ENCODE measurements at places on chromosomes 4 and X. TPM values are rescaled to one million over a fixed set of nuclear protein-coding genes. Genes with fewer than 3 reads are reported as not detected.

The GPC3 gene
- not detected for total RNA-seq

The HOPX gene
- total RNA-seq = 1.3 TPM

- DNase-seq = peak; percentile 24
These were observed 207.1 kb downstream of the SOWAHB start for GRCh38 chr4:76690906-76691275.

DNA sequence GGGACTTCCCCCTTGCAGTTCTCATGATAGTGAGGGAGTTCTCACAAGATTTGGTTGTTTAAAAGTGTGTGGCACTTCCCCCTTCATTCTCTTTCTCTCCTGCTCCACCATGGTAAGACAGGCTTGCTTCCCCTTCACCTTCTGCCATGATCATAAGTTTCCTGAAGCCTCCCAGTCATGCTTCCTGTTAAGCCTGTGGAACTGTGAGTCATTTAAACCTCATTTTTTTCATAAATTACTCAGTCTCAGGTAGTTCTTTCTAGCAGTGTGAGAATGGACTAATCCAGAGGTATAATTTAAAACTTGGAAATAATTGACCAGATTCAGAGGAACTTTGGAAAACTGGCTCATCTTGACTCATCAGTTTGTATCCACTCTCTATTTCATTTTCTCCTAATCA, 129.0 kb downstream of the TMEM47 start:
- no peak for DNase-seq

All from IMR-90 (cell line).